Spleen (tissue), 13 donors: ENCODE measurements at places on chromosomes 4 and X. TPM values are rescaled to one million over a fixed set of nuclear protein-coding genes. Genes with fewer than 3 reads are reported as not detected.

DNA sequence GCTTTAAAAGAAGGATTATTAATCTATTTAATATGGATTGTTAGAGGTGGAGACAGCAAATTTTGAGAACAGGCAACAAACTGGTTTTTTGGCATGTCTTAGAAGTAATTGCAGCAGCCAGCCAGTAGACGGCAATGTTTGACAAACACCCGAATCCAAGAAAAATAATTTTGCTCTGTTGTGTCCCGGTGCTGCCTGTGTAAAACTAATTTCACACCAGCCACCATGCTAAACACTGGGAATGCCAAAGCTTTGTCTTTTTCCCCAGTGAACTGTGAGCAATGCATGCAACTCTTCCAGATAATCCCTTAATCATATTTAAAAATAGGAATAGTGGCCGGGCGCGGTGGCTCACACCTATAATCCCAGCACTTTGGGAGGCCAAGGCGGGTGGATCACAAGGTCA, 25.9 kb downstream of the SMIM31 start:
- no peak for DNase-seq

DNA sequence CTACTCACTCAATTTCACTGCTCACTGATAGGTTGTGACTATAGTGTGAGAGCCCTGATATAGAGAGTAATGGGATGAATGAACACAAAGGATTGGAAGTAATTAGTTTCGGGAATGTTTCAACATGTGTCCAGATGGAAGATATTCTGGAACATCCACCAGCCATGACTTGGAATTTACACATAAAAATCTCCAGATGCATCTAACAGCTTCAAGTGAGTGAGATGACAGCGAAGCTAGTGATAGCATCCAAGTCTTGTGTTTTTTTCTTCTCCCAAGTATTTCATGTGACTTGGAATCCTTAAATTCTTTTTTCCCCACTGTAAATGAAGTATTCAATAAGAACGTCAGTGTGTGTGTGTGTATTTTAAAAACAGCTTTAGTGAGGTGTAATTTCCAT, 82.1 kb downstream of the CLDN34 start:
- DNase-seq, result no peak

DNA sequence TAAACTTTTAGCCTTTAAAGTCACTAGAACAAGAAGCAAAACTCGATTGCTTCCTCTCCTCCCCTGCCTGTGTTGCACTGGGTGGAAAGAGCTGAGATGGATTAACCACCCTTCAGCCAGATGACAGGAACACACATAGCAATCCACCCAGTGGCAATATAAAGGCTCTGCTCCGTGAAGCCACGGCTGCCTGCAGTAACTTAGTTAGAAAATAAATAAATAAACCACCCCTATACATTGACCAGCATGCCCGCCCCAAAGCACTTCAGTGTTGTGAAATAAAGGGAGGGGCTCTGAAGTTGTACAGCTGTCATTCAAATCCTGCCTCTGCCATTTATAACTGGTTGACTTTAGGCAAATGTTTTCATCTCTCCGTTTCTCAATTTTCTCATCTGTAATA, 217.1 kb upstream of the LDB2 start:
- no peak for DNase-seq

GRCh38 chr4:119785963-119786362, 157.4 kb upstream of the PDE5A start:
- DNase-seq, result no peak

DNA sequence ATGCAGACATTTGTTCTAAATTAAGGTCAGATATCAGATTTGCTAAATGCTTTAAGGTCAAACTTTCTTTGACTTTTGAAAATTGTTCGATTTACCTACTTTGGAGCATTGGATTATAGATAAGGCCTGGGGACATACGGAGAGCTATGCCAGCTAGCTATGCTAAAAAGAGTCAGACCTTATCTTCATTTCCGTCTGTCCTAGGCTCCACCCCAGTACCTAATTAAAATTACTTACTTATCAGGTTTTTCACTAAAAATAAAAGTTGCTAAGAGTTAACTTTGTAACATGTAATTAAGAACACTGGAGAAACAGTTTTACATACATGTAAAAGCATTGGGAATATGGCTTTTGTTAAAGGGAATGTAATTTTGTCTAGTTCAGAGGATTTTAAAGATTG, 7.1 kb upstream of the TMEM35A start:
- no peak for DNase-seq

- no peak for DNase-seq
These were observed 11.8 kb upstream of the KLHL8 start for GRCh38 chr4:87232216-87232615.

DNA sequence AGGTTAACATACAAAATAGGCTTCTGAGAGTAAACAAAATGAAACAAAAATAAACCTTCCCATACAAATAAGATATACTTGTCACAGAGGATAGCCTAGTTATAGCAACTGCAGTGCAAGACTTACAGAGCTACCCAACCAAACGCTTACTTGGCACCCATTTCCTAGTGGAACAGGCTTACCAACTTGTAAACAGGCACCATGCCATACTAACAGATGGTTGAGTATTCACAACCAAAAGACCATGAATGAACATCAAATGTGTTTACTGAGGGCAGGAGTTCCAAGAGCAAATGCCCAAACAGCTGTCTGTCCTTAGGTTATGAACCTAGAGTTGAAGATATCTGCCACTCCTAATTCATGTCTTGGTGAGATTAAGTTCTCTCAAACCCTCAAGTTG, 2629.2 kb downstream of the PCDH7 start:
- no peak for DNase-seq

DNA sequence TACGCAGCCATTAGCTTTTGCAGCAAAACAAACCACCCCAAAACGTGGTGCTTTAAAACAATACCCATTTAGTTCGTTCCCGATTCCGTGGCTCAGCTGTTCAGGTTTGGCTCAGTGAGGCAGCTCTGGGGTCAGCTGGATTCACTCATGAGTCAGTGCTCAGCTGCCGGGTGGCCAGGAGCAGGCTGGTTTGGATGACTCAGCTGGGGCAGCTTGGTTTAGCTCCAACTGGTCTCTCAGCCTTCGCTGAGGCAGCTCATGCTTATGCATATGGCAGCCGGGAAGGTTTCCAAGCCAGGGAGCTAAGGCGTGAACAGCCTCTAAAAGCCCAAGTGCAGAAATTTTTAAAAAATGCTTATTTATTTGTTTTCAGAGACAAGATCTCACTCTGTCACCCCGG, 13.3 kb upstream of the CD99 start:
- no peak for DNase-seq

DNA sequence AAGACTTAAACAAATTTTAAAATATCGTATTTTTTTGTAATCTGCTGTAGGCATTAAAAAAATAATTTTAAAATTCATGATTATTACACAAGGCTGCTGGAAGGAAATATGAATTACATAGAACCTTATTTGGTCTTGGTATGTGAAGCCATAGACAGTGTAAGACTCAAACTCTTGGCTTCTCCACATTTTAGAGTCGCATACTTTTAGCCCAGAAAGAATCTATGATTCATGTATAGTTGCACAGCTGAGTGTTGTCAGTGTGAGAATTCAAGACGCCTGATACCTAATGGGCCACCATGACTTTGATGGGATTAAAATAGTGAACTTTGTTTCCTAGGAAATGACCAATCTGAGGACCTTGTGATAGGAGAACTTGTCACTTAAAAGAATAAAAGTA, 1.4 kb downstream of the INTU start:
- no peak for DNase-seq

DNA sequence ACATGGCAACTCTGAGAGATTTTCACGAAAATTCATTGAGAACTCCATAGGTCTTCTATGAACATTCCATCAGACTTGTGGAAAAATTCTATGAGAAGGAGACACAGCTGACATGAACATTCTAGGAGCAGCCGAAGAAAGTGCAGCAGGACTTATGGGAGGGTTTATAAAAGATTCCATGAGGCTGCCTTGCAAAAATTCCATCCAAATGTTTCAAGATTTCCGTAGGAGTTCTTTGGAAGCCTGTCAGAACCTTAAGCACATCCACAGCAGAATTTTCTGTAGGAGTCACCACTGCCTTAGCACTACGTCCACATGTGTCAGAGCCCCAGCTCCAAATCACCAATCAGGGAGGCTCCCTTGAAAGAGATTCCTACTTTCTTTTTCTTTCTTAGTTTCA, 67.0 kb upstream of the MSX1 start:
- no peak for DNase-seq

- DNase-seq, result no peak
These were observed 197.2 kb downstream of the ARHGAP24 start for GRCh38 chr4:85672116-85672515.

- DNase-seq, result no peak
These were observed 1.5 kb upstream of the UGT2A3 start for GRCh38 chr4:68953056-68953596.

GRCh38 chrX:45322820-45323219, 122.1 kb upstream of the DIPK2B start:
- DNase-seq, result no peak

- no peak for DNase-seq
These were observed 229.6 kb upstream of the AGTR2 start for GRCh38 chrX:115940888-115941332.

The EGF gene
- 0.88 TPM for total RNA-seq

The MGAT4D gene
- not detected for total RNA-seq

The NXF2B gene
- total RNA-seq, result not detected
